ENCODE measurements at places on chromosomes 2 and 18.

- DNase-seq, result peak; percentile 6
Observed at GRCh38 chr2:240139011-240139441, 1.4 kb downstream of the OTOS start.

DNA sequence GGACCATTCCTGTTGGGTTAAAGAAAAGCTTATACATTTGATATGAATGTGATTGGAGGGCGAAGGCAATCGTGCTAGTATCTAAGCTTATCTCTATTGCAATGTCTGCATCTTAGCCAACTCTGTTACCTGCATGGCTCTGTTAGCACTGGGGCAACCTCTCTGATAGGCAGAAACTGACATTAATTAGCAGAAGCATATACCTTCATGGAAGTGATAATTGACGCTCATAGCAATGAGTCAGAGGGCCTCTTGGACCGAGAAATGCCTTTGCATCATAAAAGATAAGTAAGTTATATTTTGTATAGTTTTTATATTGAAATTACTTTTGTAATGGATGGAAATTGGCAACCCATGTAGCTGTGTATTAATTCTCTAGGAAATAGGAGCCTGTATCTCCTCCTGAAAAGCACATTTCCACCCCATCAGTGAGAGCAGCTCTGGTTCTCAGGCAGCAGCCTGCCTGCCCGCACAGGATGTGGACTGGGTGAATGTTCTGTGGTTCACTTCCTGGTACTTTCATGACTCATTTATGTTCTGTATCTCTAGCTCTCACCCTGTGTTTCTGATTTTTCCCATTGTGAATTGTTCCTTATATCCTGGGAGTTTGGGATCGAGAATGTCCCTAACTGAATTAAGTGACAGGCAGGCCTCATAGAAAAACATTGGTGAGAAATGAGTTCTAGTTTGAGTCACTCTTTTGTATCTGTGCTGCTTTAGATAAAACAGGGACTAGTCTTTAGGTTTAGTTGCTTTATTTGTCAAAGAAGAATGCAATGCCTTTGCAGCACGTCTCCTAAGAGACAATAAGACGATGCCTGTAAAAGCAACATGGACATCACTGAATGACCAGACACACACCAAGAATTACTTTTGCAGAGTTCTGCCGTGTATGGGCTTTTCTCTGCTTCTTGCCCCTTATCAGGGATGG is 344.9 kb downstream of the DCDC2C start:
- no peak for DNase-seq

GRCh38 chr2:181790716-181791649 is 100.5 kb upstream of the ITPRID2 start:
- DNase-seq, result no peak

GRCh38 chr2:85181134-85181631 is 48.0 kb downstream of the TCF7L1 start:
- no peak for DNase-seq

- no peak for DNase-seq
Observed at GRCh38 chr18:6248017-6248416, 166.7 kb downstream of the L3MBTL4 start.

- peak; percentile 74 for DNase-seq
Observed at GRCh38 chr2:98086491-98087446, at the start of gene VWA3B. Gene VWA3B, plus strand, starts transcription at chr2:98087167. Its CDS starts 5,926 bp downstream, at chr2:98093093.

- peak; percentile 23 for DNase-seq
Observed at GRCh38 chr18:49031511-49032188, 80.9 kb upstream of the SMAD7 start.

DNA sequence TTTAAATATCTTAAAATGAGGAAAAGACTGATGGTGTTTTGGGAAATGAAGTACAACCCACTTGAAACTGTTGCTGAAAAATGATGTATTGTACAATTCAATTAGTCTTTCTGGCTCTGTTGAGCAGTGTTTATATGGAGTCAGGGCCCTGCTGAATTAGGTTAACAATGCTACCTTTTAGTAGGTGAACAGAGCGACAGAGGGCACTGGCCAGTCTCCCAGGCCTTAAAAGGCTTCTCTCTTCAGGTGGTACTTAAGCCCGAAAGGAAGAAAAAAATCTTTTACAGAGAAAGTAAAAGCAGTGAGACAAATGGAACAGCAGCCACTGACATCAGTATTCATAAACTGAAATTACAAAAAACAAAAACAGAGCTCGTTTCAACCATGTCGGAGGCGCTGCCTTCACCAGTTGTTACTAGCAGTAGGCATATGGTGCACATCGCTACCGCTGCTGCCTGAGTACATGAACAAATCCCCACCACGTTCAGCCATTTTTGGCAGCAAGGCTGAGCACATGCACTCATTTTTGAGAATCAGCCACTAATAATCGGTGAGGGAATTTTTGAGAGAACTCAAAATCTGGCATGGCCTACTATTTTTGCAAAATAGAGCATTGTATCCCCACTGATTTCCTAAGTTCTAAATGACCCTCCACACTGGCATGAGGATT is 91.8 kb downstream of the PLEKHM3 start:
- peak; percentile 31 for DNase-seq

- no peak for DNase-seq
Observed at GRCh38 chr2:231455890-231456289, 8.4 kb downstream of the NCL start.

GRCh38 chr18:62605685-62606084 is 82.9 kb downstream of the ZCCHC2 start:
- DNase-seq, result no peak

DNA sequence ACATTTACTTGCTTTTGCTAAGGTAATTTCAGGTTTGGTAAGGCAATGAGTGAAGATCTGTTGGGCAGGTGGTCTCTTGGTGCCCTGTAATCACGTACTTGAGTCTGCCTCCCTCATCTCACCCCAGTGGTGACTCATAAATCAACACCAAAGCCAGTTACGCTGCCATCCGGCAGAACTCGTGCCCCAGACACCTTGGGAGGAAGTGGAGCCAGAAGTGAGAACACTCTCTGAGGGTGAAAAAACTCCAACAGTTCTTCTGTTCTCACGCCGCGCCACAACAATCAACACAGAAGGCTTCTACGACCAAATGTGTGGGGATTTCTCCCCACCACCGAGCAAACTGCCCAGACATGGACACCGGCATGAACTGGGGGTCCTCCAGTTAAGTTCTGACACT is 206.2 kb downstream of the ARL4C start:
- no peak for DNase-seq

DNA sequence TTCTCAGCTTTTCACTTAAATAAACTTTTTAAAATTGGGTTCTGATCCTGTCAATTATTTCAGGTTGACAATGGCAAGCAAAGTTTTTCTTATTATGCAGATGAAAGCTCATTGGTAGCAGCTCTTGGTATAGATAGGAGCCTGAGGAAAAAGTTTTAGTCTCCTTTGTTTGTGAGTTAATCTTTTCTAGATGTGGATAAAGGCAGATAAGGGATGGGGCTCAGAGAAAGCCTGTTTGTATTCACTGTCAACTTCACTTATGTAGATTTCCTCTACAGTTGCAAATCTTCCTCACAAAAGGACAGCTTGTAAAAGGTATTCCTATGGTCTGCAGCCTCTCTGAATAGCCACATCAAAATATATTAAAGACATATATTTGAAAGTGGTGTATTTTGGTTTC is 224.5 kb upstream of the SPOPL start:
- no peak for DNase-seq

GRCh38 chr2:1254662-1255343 is 158.5 kb upstream of the TPO start:
- DNase-seq, result no peak

- no peak for DNase-seq
Observed at GRCh38 chr2:120832296-120833070, 96.8 kb downstream of the GLI2 start.

- DNase-seq, result no peak
Observed at GRCh38 chr2:120683081-120683480, 52.6 kb upstream of the GLI2 start.

DNA sequence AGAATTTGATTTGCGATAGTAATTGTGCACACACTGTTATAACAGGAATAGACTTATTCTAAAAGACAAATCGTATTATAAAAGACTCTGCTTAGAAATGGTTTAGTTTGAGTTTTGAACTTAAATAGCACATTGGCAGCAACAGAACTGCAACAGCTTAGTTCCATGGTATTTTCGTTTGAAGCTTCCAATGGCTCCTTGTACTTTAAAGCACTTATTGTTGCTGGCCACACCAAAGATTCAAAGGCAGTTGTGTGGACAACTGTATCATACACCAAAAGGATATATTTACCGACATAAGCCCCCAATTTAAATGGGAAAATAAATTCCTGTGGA is 627 bp downstream of the WIPF1 start:
- no peak for DNase-seq

DNA sequence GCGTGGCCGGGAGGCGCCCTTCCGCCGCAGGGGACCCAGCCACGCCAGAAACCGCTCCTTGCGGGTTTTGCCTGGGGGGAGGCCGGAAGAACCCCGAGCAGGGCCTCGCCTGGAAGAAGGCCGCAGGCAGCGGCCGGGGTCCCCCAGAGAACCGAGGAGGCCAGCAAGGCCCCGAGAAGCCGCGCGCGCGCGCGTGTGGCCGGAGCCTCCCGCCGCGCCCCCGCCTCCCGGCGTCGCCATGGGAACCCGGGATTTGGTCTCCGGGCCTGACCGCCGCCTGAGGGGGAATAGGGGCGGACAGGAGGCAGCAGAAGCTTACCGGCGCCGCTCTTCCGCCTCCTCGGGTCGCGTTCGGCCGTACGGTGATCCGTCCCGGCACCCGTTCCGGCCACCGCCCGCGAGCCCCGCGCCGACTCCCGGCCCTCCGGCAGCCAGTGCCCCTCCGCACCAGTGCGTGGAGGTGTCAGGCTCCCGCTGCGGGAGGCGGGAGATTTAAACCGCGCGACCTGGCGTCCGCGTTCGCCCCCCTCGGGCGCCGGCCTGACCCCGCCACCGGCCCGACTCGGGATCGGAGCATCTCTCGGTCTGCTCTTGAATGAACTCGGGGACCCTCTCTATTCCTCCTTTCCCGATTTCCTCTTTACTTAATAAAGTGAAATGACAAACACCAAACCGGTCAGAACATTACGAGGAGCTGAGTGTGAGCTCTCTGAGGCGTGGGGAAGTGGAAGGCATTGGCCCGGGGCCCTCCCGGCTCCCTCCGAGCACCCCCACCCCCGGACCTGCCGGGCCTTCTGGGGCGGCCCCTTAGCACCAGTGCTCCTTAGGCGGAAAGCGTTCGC is at the start of gene ICA1L:
TSS of gene ICA1L (minus strand) at position 467 of the 842 bp plus-strand sequence. CDS start 42,757 bp downstream, outside the sequence.
- peak; percentile 90 for DNase-seq

DNA sequence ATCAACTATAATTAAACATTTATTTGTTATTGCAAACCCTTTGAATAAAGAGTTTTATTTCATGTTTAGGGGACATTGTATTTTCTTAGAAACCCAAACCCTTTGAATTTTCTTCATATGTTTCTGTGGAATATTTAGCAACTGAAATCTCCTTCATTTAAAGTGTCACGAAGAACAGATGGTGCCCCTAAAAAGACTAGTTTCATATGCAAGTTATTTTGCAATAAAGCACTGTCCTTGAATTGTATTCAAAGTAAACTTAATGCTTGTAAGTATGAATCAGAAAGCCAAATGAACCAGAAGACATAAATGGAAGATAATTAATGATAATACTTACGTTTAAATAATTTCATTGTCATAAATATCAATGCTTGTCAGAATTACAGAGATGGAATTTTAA is 151.9 kb upstream of the CWC22 start:
- no peak for DNase-seq

- DNase-seq, result peak; percentile 52
Observed at GRCh38 chr18:62371436-62371835, 46.3 kb downstream of the TNFRSF11A start.

GRCh38 chr2:205771666-205772065 is 89.4 kb downstream of the NRP2 start:
- no peak for DNase-seq

- DNase-seq, result no peak
Observed at GRCh38 chr2:28678944-28679343, 72.7 kb upstream of the PPP1CB start.

GRCh38 chr2:124034265-124034664 is 9.2 kb downstream of the CNTNAP5 start:
- no peak for DNase-seq

- DNase-seq, result peak; percentile 31
Observed at GRCh38 chr2:29270701-29271121, 155.5 kb downstream of the CLIP4 start.

GRCh38 chr2:145220496-145220895 is 700.6 kb upstream of the ZEB2 start:
- DNase-seq, result no peak

GRCh38 chr18:31454066-31454708 is 6.6 kb downstream of the DSG3 start:
- DNase-seq, result no peak

GRCh38 chr2:53941749-53942148 is 29.0 kb downstream of the PSME4 start:
- DNase-seq, result no peak

GRCh38 chr2:145601361-145601925 is 1081.5 kb upstream of the ZEB2 start:
- no peak for DNase-seq

- no peak for DNase-seq
Observed at GRCh38 chr2:191202209-191202721, 42.9 kb upstream of the MYO1B start.

DNA sequence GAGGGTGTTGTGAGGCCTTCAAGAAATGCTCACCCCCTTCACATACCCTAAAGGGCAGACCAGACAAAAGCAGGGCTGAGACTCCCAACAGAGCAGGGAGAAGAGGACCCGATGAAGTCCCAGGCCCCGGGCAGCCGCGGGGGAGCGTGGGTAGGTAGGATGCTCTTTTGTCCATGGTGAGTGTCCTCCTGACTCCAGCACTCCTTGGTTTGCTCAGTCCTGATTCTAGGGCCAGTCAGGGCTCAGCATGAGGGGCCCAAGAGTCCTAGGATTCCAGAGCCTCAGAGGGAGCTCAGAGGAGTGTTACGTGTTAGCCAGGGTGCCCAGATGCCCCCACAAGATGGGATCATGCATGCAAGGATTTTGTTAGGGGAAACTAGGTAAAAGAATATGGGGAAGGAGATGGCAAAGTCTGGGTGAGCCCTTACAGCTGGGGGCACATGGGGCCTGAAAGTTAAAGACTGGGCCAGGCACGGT is 64.8 kb downstream of the SMAD7 start:
- DNase-seq, result no peak

DNA sequence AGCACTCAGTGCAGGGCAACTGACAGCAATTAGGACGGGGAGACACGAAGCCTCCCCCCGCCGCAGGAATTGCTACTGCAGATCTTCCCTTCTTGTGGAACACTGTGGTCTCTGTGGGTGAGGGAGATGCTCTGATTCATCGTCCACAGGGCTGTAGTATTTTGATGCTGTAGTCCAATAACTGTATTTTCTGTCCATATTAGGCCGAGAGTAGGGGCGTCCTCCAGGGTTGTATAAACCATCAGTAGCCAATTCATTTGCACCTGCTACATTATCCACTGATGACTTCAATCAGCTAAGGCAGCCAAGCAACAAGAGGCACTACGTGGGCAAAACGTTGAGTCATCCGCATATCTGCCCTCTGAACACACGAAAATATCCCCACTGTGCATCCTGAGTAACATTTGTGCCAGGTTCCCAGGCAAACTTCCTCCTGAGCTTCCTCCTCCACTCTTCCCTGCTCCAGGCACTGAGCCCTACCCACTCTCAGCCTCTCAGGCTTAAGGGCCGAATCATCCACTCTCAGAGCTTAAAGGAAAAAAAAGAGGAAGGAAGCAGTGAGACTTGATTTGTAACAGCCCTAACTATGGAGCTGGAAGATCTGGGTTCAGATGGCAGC is 62.1 kb downstream of the LBH start:
- no peak for DNase-seq
